ENCODE measurements at places on chromosomes 13 and 19. TPM values are rescaled to one million over a fixed set of nuclear protein-coding genes. Genes with fewer than 3 reads are reported as not detected.

CCL25 gene
- total RNA-seq: not detected

DLL3 gene
- total RNA-seq: 0.36 TPM

GRCh38 chr13:46633416-46633815 lies 80.4 kb downstream of the LRCH1 start:
- H3K27ac ChIP-seq: no peak overlapping the region
- no peak for DNase-seq
- no peaks in the 10 kb centered on the region for H3K36me3 ChIP-seq
- no peak overlapping the region for H3K4me3 ChIP-seq
- no peaks in the 10 kb centered on the region for H3K4me1 ChIP-seq

- H3K4me3 ChIP-seq: no peak overlapping the region
- H3K27me3 ChIP-seq: no peaks in the 10 kb centered on the region
- H3K36me3 ChIP-seq: no peaks in the 10 kb centered on the region
- no peaks in the 10 kb centered on the region for H3K4me1 ChIP-seq
- H3K27ac ChIP-seq: no peak overlapping the region
- DNase-seq: no peak
Measured at GRCh38 chr13:61608138-61608537, 192.5 kb upstream of the PCDH20 start.

GRCh38 chr13:111228262-111229144 lies 91.9 kb upstream of the TEX29 start:
- no peaks in the 10 kb centered on the region for H3K27me3 ChIP-seq
- H3K4me1 ChIP-seq: peaks cover 7% of the 10 kb centered on the region
- no peaks in the 10 kb centered on the region for H3K36me3 ChIP-seq
- no peak overlapping the region for H3K27ac ChIP-seq
- H3K4me3 ChIP-seq: no peak overlapping the region
